Vagina (tissue), 2 donors: ENCODE measurements at places on chromosomes 4 and X.

GRCh38 chr4:82799006-82799881 lies 648 bp upstream of the SCD5 start:
- DNase-seq: peak; percentile 86

- no peak for DNase-seq
Observed at GRCh38 chrX:151370906-151371305, 26.1 kb upstream of the VMA21 start.

DNA sequence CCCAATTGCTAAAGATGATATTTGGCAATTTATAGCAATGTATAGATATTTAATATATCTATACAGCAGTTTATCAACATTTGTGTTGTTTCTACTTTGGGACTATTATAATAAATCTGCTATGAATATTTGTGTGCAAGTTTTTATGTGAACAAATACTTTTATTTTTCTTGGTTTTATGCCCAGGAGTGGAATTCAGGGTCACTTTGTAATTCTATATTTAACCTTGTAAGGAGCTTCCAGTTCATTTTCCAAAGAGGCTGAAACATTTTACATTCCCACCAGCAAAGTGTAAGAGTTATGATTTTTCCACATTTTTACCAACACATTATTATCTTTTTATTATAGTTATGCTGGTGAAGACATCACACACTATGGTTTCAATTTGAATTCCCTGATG lies 801.3 kb downstream of the PCDH18 start:
- DNase-seq: no peak

- no peak for DNase-seq
Observed at GRCh38 chr4:16706251-16706650, 192.2 kb downstream of the LDB2 start.

DNA sequence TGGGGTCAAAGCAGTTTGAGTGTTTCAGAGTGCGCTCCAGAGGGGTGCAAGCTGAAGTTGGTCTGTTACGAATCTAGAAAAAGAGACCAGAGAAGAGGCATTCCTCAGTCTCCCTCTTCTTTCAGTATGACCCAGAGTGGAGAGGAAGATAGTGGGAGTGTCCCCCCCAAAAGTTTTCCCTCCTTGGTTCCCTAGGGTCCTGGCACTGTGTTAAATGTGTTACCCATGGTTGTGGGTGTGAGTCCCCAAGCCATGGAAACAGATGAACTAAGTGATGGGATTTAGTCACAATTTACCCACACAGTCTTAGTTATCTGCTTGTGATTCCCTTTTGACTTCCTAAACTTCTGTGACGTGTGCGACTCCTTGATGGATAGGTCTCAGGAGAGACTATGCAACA lies 27.0 kb upstream of the NAF1 start:
- DNase-seq: no peak

GRCh38 chr4:89324671-89325070 lies 17.1 kb upstream of the GPRIN3 start:
- DNase-seq: no peak

GRCh38 chr4:122044501-122044900 lies 92.6 kb upstream of the TRPC3 start:
- DNase-seq: no peak

DNA sequence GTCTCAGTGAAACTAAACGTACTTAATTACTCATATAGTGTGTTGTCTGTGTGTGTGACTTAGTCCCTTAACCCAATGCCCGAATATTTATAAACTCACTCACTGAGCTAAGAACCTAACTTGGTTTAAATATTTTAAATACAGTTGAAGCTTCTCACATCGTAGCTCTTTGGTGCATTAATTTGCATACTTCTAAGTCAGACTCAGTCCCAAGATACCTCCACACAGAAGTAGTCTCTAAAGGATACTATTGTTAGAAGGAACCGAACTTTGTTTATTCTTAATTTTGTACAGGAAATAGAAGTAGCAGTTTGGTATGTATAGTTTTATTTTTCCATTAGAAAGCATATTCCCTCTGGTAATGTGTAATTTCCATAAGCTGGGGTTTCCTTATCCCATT lies 54.0 kb upstream of the NKAP start:
- DNase-seq: no peak

DNA sequence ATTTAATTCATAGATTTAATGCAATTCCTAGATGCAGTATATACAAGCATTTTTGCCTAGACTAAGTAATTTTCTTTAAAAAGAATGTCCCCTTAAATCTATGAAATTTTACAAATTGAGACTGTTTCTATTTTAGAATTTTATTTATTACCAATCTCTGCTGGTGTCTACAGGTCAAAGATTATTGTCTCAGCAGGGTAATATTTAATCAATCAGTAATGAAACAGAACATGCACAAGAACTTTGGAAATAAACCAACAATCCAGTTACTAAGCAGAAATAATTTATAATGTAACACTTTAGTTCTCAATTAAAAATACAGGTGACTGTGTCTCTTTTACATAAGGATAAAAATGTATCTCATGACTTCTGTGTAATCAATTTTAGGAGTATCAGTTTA lies 266.2 kb downstream of the PPP3CA start:
- DNase-seq: no peak

DNA sequence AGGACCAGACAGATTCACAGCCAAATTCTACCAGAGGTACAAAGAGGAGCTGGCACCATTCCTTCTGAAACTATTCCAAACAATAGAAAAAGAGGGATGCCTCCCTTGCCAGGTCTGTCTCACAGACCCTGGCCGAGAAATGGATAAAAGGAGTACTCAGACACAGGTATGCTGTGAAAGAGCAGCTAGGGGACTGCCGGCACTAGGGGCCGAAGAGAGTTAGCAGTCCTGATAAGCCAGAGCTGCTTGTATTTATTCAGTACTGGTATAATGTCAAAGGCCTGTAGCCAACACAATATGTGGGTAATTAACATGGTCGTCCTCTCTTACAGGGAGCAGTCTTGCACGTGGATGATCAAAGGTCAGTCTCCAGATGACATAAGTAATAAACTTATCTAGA lies 1042.1 kb upstream of the LCORL start:
- no peak for DNase-seq

GRCh38 chr4:157075811-157076577 lies at the start of gene GLRB:
Gene GLRB, plus strand, starts transcription at chr4:157076150. Its CDS starts 1,875 bp downstream, at chr4:157078025.
- no peak for DNase-seq

DNA sequence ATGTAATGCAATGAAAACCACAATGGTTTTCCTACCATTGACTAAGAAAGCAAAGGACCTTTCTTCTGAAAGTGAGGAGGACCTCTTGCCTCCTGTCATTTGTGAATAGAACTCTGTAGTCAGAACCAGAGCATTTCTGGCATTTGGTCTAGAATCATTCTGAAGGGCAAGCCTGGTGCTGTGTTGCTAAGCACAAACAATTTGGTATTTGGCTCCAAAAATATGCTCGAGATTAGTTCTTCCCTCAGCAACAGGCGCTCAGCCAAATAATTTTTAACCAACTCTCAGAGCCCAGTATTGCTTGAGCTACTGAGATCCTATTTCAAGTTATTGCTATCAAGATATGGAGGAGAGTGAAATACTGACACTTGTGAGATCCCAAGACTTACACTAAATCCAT lies 71.0 kb downstream of the SNCA start:
- DNase-seq: no peak

- no peak for DNase-seq
Observed at GRCh38 chr4:101328063-101328602, 19.2 kb downstream of the PPP3CA start.

GRCh38 chr4:74447636-74448233 lies 2.8 kb downstream of the AREG start:
- no peak for DNase-seq

- DNase-seq: peak; percentile 43
Observed at GRCh38 chrX:156001001-156001666, 3.6 kb downstream of the IL9R start.

DNA sequence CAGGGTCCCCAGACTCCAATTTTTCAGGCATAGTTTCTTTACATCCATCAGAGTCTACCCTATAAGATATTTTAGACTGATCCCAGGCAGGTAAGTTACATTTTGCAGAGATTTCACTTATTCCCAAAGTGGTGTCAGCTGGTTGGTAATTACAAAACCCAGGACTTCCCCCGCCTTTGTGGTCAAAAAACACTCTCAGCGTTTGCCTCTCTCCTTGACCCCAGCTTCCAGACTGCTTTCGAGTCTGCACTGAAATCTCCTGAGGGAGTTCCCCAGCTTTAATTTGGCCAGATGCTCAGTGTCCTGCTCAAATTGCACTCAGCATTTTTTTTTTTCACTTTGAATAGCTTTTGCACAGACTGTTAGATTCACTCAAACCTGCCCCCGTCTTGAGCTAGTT lies 11.2 kb upstream of the AMOT start:
- DNase-seq: no peak

- DNase-seq: no peak
Observed at GRCh38 chr4:8199594-8200301, 658 bp downstream of the SH3TC1 start.

DNA sequence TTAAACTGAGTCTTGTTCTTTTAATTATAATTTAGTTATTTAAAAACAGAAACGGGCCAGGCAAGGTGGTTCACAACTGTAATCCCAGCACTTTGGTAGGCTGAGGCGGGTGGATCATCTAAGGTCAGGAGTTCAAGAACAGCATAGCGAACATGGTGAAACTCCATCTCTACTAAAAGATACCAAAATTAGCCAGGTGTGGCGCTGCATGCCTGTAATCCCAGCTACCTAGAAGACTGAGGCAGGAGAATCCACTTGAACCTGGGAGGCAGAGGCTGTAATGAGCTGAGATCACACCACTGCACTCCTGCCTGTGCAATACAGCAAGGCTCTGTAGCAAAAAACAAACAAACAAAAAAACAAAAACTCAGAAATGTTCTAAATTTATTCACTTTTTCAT lies 852.9 kb downstream of the TECRL start:
- no peak for DNase-seq

GRCh38 chr4:36274158-36274557 lies 7.3 kb upstream of the DTHD1 start:
- DNase-seq: no peak

- no peak for DNase-seq
Observed at GRCh38 chr4:165698272-165698671, 174.8 kb upstream of the TLL1 start.

DNA sequence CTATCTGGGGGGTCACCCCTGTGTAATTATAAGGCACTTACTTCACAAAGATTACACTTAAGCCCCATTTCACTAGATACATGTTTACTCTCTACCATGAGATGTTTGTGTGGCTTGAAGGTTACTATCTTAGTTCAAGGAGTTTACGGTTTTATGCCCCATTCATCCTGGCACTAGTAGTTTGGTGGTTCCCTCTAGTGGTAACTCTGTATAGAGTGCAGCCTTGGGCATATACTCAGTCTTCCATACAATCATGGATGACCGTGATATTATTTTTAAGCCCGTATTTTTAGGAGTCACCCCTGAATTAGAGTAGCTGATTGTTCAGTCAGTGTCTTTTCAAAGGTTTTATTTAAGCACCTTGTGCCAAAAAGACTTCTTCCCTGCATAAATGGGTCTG lies 109.9 kb upstream of the FAM47C start:
- DNase-seq: no peak

- DNase-seq: no peak
Observed at GRCh38 chrX:147476008-147476407, 435.7 kb upstream of the FMR1 start.

GRCh38 chr4:119797238-119797894 lies 168.8 kb upstream of the PDE5A start:
- no peak for DNase-seq

DNA sequence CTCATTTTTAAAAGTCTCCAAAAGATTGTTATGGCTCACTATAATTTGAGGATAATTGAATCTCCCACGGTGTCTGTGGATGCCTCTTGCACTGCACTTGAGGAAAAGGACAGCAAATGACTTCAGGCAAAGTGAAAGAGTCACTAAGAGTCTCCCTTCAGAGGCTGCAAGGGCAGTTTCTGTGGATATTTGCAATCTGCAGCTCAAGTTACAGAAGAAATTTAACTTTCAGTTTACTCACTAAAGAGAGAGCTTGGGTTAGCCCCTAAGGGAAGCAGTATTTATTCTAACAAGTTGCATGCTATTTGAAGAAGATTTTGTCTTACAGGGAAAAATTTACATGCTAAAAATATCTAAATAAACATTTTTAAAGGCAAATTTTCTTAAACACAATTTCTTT lies 912.0 kb upstream of the TENM3 start:
- no peak for DNase-seq

GRCh38 chrX:70354716-70355115 lies 64.8 kb downstream of the KIF4A start:
- no peak for DNase-seq

DNA sequence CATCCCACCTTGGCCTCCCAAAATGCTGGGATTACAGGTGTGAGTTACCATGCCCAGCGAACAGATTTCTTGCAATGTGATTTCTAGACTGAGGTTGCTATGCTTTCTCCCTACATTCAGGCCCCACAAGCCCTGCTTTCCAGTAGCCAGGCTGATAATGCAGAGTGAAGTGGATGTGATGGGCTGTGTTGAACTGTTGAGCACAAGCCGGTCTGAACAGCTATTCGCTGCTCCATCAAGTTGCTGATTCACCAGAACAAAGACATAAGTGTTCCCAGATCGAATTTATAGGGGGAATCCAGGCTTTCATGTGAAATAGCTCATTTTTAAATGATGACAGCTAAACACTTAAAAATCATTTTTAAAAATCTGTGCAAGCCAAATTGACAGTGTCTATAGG lies 8.0 kb downstream of the NIPAL1 start:
- no peak for DNase-seq

- no peak for DNase-seq
Observed at GRCh38 chrX:70442224-70442623, 2.4 kb upstream of the DLG3 start.

GRCh38 chr4:102832105-102832504 lies 4.8 kb upstream of the UBE2D3 start:
- DNase-seq: no peak

DNA sequence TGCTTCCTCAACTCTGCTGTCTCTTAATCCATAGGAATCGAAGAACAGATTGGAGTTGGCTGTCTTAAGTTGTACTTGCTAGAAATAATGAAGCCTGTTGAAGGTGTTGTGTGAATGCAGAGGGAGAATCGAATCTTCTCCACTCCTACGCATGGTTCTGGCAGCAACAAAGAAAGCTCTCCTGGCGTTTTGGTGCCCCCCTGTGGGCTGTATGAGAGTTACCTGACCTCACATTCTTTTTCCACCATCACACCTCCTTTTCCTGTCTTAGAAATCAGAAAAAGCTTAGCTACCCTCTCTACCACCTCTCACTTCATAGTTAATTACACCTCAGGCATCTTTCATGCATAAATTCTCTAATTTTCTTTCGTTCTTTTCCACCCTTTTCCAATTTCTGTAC lies 16.3 kb downstream of the KLF8 start:
- DNase-seq: no peak

GRCh38 chr4:144209491-144209890 lies 69.0 kb upstream of the GYPA start:
- no peak for DNase-seq

- no peak for DNase-seq
Observed at GRCh38 chr4:101259876-101260275, 87.5 kb downstream of the PPP3CA start.
